ENCODE measurements at places on chromosomes 3 and 15.

DNA sequence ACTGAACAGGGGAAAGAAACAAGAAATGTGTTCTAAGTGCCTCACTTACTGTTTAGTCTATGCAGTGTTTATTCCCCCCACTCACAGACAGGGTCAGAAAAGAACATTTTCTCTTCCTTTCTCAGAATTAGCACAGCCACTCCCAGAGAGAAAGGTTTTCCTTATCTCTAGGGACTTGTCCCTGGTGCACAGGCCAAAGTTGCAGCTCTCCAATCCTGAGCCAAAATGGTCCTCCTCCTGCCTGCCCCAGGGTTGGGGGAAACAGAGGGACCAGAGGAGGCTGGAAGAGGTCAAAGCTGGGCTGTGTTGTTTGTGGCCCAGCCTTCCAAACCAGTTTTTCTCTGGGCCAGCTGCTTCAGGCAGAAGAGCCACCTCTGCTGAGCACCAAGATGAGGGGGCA, 12.0 kb downstream of the RAB6B start:
- no peak for DNase-seq

GRCh38 chr3:14123308-14124222, 1.1 kb downstream of the CHCHD4 start:
- no peak for DNase-seq

DNA sequence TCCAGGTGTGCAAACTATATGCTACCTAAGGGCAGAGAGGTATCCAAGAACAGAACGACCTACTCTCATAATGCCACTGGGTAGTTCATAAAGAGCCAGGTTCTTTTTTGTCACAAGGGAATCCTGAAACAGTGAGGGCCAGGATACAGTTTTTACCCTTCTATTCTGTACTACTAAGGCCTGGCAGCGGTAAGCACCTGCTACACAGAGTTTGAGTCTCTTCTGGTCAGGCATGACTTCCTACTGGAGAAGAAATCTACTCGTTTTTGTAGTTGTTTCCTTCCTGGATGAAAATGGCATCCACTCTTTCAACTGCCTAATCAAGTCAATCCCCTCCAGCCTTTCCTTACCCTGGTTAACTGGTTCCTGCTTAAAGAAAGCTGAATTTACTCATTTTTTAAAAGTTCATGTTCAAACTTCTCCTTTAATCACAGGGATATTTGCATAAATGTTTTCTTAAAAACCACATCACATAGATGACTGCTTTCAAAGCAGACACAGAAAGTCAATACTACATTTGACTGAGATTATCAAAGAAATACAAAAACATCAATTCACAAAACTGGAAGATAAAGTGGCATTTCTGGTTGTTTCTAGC, 40.0 kb downstream of the MAP4 start:
- DNase-seq, result no peak

GRCh38 chr3:60095516-60095915, 1045.7 kb upstream of the CFAP20DC start:
- no peak for DNase-seq

DNA sequence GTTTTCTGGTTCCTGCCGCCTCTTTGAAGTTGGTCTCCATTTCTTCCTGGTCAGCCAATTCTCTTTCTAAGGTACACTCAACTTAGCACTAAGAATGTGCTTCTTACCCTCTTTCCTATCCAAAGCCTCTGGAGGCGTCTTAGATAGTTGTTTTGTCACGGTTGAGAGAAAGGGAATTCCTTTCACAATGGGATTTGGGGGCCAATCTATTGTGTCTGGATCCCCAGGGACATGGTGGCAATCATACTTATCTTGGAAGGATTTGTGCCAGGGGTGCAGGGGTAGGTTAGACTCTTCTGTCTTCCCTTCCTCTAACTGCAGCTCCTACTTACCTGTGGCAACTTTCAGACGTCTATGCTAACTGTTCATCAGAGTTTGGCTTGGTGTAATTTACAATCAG, 287.1 kb downstream of the SOX2 start:
- DNase-seq, result no peak

- DNase-seq, result peak; percentile 10
Measured at GRCh38 chr3:55750525-55750924, 263.4 kb upstream of the WNT5A start.

DNA sequence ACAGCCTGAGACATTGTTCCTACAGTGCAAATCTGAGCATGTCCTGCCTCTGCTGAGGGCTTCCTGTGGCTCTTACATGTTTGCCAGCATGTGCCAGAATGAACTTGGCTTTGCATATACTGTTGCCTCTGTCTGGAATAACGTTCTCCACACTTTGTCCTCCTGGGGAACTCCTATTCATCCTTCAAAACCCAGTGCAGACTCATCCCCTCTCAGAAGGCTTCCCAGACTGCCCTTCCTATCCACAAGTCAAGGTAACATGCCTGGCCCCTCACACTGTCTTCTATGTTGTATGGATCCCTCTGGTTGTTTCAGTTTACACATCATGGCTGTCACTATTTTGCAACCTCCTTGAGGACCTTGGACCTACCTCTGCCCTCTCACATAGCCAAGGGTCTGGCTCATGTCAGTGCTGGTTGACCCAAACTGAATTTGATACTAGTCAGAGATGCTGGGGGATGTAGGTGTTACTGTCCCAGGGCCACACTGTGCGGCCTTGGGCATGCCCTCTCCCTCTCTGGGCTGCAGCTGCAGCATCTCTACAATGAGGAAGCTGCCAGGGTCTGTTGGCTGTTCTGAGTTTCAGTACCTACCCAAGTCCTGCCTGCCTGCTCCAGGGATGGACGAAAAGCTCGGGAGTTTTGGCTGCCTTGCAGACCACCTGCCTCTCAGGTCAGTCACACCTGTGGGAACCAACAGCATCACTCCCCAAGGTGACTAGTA, 29.0 kb upstream of the TSPAN3 start:
- DNase-seq, result no peak

DNA sequence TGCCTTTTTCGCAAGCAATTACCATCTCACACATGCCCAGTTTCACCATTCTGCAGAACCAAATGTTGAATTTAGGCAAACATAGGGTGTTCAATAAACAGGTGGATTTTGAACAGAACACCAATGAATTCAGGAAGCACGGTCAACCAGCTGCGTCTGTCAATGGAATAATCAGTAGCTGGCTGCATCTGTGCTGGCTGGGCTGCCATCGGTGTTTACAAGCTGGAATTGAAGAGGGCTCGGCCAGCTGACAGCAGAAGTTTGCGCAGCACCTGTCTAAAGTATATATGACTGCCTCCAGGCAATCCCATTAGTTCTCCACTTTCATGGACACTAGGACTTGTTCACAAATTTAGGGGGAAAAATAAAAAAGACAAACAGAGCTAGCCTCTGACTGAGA, 996.4 kb upstream of the CFAP20DC start:
- peak; percentile 9 for DNase-seq

DNA sequence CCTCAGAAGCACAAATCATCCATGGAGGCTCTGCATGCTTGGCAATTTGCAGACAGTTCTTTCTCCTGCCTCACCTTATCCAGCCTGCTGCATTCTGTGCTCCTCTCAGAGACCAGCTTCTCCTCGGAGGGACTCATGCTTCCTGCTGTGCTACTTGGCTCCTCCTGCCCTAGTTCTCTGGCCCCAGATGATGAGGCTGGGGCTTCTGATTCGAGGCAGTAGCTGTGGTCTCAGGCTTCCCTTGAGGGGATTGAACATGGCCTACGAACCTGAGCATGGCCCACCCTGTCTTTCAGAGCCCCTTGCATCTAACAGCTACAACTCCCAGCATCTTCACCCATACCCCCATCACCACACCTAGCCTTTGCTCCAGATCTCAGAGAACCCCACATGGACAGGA, 6.7 kb downstream of the VIPR1 start:
- DNase-seq, result no peak

GRCh38 chr15:81982808-81983207, 63.0 kb downstream of the MEX3B start:
- no peak for DNase-seq

GRCh38 chr3:116413319-116413718, 32.0 kb downstream of the LSAMP start:
- DNase-seq, result no peak

DNA sequence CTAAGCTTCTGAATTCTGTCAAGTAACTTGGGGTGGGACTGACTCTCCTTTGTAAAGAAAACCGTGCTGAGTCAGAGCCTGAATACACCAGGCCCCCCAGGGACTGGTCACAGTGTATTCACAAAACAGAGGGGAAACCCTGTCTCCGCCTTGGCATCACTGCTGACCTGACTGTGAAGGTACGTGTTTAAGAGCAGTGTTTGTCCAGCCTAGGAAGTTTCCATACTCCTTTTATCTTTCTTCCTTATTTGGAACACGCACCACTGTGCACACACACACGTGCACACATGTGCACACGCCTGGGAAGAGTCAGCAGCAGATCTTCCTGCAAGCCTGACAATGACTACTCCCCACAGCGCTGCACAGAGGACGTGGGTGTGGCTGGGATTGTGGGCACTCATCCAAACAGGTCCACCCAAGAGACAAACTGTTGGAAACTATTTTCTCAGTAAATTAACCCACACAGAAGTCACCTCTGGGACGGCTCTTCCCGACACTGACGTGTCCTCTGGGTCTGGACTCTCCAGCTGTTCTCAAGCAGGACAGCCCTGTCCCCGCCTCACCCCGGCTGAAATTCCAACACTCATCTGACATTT, 87.7 kb downstream of the ATP10A start:
- DNase-seq, result peak; percentile 26

DNA sequence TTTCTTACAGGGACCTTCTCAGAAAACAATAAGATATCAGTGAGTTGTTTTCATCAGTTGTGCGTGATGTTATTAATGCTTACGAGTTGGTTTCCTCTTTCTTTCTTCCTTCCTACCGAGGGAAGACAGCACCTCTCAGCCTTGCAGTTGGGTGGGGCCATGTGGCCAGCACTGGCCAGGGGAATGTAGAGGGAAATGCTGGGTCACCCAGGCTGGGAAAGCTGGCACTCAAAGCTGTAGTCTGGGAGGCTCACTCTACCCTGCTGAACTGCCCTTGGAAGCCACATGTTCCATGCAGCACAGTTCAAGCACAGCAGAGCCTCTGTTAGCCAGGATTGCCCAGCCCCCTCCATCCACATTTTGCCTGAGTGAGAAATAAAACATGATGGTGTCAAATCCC, 10.1 kb upstream of the CHCHD6 start:
- no peak for DNase-seq

DNA sequence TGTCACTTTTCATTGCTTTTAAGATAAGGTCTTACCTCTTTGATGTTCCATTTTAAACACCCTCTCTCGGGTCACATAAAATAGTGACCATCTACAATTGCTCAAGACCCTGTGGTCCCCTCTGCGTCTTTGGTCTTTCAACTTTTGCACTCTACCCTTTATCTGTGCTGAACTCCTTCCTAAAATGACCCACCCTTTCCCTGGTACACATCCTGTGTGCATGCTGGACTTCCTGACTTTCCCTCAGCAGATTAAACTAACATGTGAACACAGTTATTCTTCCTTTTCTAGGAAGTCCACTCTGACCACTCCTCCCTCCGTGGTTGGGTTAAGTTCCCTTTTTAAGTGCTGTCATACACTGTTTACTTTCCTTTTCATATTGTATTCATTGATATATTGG, 414.2 kb downstream of the GABRB3 start:
- DNase-seq, result no peak

GRCh38 chr3:106125321-106125720, 256.5 kb upstream of the CBLB start:
- no peak for DNase-seq

Data from transverse colon (tissue), 4 donors.